GM23338 (cell line): ENCODE measurements at places on chromosomes 6 and 20.
A peak's percentile ranks its signal among the peaks of the same experiment; 100 is the strongest.

GRCh38 chr20:52852714-52853113 lies 119.4 kb upstream of the TSHZ2 start:
- no peak for DNase-seq

DNA sequence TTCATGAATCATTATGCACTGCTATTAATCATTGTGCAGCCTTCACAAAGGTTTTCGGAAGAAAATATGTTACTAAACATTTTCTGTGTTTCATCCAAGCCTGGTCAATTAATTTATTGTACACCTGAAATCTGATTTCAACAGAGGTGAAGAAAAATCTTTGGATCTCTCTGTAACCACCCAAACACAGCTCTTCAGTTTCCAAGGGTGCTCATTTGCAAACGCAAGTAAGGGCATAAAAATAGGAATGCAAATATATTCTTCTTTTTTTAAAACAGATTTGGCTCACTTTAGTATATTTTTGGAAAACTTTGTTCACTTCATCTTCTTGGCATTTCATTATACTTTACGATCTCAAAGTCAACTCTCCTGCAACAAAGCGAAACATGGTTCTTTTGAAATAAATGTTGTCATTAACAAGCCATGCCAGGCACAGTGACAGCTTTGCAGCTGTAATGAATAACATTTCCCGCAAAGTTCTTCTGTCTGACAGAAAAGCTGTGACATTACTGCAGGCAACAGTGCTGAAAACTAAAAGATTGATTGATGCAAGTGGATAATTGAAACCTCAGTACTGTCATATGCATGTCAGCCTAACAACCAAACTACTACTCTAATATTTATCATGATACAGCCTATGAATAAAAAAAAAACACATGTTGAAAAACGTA lies 348.3 kb downstream of the FRK start:
- no peak for DNase-seq

GRCh38 chr6:35371494-35372262 lies 29.3 kb downstream of the PPARD start:
- DNase-seq: no peak

- DNase-seq: peak; percentile 33
Measured at GRCh38 chr20:44959638-44960102, 527 bp downstream of the TOMM34 start.

DNA sequence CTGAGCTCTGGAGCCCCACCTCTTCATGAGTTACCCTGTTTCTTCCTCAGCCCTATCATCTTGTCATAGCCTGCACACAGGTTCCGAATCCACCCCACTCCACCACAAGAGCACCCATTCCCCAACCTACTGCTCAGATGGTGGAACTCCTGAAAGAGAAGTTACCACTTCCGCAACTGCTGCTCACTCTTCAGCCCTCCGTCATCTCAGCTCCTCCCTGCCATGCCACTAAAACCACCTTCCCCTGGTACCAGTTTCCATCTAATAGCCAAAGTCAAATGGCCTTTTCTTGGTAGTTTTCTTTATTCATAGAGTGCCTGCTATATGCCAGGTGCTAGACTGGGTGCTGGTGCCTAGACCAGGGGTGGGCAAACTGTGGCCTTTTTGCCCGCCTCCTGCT lies 3.9 kb downstream of the RAB22A start:
- no peak for DNase-seq
